ENCODE measurements at places on chromosomes 12 and 14.

DNA sequence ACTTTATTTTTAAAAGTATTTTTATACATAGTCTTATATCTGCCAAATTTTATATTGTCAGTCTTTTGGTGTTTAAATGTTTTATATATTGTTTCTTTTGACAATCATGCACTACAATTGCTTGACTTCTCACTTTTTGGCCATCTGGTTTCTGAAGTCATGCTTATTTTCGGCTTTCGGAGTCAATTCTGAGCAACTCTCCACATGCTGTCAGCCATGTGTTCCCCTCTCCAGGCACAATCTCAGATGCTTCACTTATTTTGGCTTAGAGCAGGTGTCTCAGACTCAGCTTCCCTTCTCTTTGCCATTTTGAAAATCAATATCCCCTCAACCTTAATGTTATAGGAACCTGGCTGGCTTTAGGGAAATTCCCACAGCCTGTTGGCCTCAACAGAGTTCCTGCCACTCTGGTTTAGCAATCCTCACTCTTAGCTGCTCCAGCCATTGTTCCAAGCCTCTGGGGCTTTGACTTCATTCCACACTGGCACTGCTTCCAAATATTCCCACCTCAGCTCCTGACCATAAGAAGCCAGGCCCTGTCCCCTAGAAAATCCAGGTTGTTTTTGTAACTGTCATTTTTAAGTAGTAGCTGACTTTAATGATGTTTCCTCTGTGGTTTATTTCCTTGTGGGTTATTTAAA is 125.5 kb upstream of the FAR2 start:
- DNase-seq = no peak

DNA sequence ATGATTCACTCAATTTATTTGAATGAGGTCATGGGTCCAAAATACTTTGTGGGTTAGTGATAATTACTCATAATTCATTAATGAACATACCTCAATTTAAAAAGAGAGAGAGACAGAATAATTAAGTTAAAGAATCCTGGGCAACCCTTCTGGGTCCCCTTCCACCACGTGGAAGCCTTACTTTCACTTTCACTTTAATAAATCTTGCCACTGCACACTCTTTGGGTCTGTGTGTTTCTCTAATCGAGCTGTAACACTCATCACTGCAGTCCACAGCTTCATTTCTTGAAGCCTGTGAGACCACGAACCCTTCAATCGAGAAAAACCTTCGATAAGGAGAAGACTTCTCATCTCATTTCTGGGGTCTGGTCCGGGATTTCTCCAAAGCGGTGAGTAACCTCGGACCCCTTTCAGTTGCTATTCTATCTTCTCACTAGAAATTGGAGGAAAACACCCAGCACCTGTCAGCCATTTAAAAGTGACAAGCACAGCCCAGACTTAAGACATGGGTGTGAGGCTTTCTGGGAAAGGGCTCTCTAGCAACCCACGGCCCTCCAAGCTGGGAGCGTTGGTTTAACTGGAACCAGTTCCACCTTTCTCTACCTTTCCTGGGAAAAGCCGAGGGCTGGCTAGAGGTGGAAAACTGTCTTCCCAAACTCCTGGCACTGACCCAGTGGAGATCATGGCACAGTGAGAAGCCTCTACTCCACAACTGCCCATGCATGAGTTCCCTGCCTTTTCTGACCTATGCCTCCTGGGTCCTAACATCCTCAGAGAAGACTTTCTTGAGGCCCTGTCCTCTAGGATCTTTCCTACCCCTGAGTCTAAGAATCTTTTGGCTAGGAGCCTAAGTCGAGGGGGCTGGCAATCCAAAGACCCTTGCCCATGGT is 148.8 kb upstream of the ATF7IP start:
- DNase-seq = no peak

GRCh38 chr14:91303091-91303923 is 58.8 kb upstream of the GPR68 start:
- DNase-seq = no peak

GRCh38 chr12:106879612-106880011 is 76.1 kb upstream of the TMEM263 start:
- DNase-seq = no peak

GRCh38 chr12:55715169-55715764 is 579 bp upstream of the BLOC1S1 start:
- no peak for DNase-seq

DNA sequence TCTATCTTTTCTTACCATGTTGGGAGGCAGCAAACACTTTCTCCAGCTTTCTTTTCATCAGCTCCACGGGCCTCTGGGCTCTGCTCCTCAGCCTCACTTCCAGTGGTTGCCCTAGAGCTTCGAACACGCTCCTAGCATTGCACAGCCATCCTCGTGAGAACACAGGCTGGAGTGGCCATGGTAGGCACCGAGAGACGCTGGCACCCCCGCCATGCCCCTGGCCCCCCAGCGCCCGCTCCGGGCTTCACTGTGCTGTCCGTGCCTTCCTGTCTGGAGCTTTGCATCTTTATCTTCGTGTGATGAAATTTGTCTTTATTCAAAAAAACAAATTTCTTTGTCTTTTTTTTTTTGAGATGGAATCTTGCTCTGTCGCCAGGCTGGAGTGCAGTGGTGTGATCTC is 352.2 kb downstream of the TMEM121 start:
- no peak for DNase-seq

GRCh38 chr12:12482959-12483358 is 79.7 kb downstream of the DUSP16 start:
- no peak for DNase-seq

DNA sequence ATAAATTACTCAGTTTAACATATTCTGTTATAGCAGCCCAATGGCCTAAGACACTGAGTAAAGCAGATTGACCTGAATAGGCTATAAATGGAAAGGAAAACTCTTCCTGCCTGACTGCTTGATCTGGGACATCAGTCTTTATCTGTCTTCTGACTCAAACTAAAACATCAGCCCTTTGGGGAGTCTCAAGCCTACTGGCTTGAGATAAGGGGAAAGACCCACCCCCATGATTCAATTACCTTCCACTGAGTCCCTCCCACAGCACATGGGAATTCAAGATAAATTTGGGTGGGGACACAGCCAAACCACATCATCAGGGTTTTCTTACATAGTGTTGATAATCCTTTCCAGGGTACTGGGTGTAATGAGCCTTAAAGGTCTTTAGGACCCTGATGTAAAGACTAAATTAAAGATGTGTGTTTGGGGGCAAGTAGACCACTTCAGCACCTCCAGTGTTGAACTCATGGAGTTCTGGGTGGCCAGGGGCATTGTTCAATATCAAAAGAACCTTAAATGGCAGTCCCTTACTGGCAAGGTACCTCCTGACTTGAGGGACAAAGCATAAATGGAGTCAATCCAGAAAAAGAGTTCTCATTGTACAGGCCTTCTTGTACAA is 67.8 kb downstream of the TSHR start:
- no peak for DNase-seq

- no peak for DNase-seq
Observed at GRCh38 chr14:39873791-39874190, 441.6 kb upstream of the FBXO33 start.

- no peak for DNase-seq
Observed at GRCh38 chr12:93784339-93785086, 107.3 kb downstream of the CRADD start.

GRCh38 chr14:102620413-102620812 is 28.0 kb downstream of the RCOR1 start:
- no peak for DNase-seq

DNA sequence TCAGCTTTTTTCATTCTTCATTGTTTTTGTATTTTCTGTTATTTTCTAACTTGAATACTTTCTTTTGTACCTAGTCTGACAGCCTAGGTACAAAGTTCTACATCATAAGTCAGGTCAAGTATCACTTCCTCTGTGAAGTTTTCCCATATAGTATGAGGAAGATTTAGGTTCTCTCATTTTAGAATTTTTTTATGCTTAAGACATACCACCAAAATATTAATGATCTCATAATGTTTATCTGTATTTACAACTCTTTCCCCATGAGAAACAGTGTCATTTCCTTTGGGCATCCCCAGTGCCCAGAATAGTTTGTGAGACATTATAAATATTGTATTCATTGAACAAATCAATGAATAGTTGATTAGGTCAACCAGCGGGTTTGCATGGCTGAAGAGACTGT is 3.1 kb upstream of the ATF7IP start:
- no peak for DNase-seq

GRCh38 chr12:65918021-65918420 is 93.7 kb downstream of the HMGA2 start:
- no peak for DNase-seq

DNA sequence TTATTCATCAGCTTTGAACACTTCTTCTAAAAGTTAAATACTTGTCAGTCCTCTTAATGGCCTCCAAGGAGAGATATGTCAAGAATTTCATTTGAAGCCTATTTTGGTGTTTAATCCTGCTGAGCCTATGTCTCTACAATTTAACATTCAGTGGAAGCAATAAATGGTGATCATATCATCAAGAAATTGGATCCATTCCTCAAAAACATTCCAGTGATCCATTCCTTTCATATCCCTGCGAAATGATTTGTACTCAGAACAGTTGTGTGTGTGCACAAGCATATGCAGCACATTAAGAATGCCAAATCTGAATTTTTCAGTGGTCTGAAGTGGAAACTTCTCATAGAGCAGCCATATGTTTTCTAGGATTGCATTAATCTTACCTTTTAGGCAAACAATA is 373.7 kb upstream of the SYT1 start:
- no peak for DNase-seq

- no peak for DNase-seq
Observed at GRCh38 chr14:43789458-43789857, 717.6 kb downstream of the FSCB start.

DNA sequence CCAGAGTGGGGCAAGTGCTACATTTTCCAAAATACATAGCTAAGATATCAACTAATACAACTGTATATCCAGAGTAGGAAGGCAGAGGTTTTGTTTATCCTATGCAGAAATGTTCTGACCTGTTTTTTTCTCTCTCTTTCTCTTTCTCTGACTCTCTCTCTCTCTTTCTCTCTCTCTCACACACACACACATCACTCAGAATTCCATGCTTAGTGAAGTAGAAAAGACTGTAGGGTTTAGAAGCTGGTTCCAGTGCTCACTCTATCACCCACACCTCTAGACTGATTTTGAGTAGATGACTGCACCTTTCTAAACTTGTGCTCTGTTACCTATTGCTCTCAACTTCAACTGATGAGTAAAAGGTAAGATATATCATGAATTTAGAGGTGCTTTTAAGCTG is 356.7 kb downstream of the LRIG3 start:
- DNase-seq = no peak

- no peak for DNase-seq
Observed at GRCh38 chr14:64943556-64943955, 1.0 kb upstream of the GPX2 start.

GRCh38 chr12:108129017-108129812 is at the start of gene WSCD2:
Gene WSCD2, plus strand, starts transcription at chr12:108129288. Its CDS starts 66,545 bp downstream, at chr12:108195833.
- no peak for DNase-seq

DNA sequence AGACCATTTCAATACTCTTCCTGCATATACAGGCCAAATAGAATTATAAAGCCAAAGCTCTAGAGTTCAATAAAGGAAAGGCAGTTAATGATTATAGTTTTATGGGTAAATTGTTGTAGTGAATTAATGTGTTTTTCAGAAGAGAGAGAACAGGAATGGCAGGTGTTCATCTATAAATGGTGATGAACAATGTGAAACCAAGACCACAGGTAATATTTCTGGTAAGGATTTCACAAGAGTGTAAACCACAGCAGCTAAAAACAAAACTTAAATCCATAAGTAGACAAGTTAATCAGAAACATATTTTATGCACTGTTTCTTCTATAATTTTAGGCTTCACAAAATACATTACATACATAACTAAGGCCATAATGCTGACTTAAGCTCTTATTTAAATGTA is 204.4 kb downstream of the SYT1 start:
- DNase-seq = no peak

DNA sequence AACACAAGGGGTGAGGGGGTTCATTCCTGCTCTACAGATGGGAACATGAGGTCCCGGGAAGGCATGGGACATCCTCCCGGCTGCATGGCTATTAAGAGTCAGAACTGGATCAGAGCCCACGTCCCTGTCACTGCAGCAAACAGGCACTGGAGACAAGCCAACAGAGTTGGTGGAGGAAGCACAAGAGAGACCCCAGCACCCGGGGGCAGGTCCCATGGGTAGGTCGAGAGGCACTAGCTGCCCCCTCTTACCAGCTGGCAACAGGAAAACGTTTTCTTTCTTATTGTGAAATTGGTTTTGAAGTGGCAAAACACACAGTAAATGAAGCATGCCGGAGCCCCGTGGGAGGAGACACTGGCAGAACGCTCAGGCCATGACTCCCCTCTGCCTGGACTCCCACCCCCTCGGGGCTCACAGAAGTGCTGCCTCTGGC is 43.6 kb downstream of the SYNE3 start:
- DNase-seq = no peak

- no peak for DNase-seq
Observed at GRCh38 chr12:101782273-101782731, 43.0 kb upstream of the SYCP3 start.

GRCh38 chr12:45165284-45165683 is 50.6 kb upstream of the ANO6 start:
- DNase-seq = no peak

DNA sequence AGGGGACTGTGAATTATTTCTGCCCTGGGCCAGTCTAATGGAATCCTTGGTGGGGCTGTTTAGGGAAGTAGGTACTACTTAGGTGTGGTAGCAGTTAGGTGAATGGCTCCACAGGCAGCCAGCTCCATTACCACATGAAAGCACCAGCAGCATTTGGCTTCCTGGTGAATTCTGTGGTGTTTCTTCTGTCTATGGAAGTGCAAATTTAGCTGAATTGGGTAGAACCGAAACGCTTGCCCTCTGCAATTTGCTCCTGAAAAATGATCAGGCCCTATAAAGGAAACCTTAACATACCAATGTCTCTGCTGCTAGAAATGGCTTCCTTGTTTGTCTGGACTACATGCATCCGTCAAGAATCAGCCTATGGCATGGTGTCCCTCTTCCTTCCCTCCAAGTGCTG is 16.4 kb downstream of the FLRT2 start:
- no peak for DNase-seq

GRCh38 chr14:60815371-60815770 is 80.8 kb downstream of the MNAT1 start:
- DNase-seq = no peak

DNA sequence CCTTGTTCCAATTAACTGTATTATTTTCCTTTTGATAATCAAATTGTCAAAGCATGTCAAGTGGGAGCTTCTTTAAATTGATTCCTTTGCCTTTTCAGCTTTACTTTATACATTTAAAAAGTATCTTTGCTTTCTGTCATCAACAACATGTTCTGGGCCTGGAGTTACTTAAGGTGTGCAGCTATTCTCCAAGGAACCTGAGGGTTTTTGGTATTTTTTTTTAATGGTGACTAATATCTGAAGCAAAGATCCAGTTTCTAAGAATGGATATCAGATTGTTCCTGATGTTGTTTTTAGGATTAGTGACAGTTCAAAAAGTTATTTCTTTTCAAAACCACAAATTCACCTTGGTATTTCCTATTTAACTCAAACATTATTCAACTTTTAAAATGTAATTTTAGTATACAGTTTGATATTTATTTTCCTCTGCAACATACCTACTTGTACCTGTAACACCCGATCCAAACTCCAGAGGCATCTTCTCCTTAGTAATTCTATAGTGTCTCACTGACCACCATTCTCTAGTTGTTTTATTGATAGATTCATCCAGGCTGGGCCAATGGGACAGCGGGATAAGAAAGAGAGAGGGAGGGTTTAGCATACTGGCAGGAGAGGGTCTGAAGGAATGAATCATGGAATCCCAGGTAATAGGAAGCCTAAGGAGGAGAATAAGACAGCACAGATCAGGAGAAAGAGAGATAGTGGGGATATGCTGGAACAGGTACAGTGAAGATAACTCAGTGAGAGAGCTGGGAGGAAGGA is 3.1 kb downstream of the CBLN3 start:
- DNase-seq = no peak
